Effector memory CD4-positive, alpha-beta T cell (primary cell): ENCODE measurements at places on chromosomes 12 and 14.

- DNase-seq = no peak
These were observed at the start of gene GZMH for GRCh38 chr14:24609655-24610344. TSS of gene GZMH (minus strand) at chr14:24609685. CDS start at chr14:24609613, 72 bp downstream.

DNA sequence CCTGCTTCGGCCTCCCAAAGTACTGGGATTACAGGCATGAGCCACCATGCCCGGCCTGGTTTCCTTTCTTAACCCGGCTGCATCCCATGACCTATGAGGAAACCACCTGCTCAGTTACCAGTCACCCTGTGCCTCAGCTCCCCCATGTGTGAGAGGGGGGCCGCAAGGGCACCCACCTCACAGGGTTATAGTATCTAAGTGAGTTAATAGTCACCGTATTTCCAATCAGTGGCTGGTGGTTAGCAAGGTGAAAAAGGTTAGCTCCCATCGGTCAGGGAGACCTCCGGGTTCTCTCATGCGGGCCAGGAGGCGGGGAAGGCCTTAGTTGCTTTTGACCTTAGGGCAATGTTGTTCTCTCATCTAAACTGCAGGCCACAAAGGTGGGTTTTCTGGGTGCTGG is 6.7 kb downstream of the LRP1 start:
- DNase-seq = no peak

- no peak for DNase-seq
These were observed 330.6 kb upstream of the NAV3 start for GRCh38 chr12:77500089-77500488.

- DNase-seq = no peak
These were observed 43.4 kb downstream of the WDR20 start for GRCh38 chr14:102182936-102183619.

DNA sequence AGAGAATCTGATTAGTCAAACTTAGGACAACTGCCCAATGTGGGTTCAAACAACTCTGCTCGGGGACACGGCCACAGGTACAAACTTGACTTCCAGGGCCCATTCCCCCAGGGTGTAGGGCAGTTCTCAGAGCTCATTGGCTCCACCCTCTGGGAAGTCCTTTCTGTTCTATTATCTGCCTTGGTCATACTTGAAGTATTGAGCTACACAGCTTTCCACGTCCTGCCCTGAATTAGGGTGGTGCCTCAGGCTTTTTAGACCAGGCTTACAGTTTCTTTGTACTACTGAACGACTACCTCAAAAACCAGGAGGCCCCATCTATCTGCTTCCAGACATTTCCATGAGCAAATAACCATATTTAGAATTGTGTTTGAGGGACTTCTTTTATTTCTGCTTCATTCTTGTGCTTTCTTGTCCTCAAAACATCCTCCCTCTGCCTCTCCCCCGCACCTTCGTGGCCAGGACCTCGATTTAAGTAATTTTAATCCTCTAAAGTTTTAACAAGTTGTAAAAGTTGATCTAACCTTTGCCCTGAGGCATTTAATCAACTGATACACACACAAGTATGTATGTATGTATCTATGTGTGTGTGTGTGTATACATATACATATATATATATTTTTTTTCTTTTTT is 281.7 kb upstream of the AMIGO2 start:
- peak; percentile 2 for DNase-seq

- DNase-seq = no peak
These were observed 125.5 kb downstream of the TMTC3 start for GRCh38 chr12:88267630-88268029.

GRCh38 chr12:120358412-120359100 is 10.4 kb downstream of the MSI1 start:
- no peak for DNase-seq

DNA sequence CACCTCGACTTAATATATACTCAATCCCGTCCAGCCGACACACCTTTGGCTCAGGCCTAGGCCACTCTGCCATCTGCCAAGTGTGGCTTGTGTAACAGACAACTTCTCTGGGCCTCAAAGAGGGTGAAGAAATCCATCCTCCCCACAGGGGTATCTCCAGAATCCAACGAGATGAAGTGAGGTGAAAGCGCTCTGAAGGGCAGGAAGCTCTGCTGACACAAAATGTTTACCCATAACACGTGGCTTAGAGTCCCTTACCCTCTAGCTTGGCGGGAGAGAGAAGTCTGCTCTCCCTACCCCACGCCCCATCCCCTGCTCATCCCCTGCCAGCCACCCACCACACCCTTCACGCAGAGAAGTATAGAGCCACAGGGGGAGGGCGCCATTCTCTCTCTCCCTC is 13.0 kb downstream of the ZBTB39 start:
- DNase-seq = no peak

DNA sequence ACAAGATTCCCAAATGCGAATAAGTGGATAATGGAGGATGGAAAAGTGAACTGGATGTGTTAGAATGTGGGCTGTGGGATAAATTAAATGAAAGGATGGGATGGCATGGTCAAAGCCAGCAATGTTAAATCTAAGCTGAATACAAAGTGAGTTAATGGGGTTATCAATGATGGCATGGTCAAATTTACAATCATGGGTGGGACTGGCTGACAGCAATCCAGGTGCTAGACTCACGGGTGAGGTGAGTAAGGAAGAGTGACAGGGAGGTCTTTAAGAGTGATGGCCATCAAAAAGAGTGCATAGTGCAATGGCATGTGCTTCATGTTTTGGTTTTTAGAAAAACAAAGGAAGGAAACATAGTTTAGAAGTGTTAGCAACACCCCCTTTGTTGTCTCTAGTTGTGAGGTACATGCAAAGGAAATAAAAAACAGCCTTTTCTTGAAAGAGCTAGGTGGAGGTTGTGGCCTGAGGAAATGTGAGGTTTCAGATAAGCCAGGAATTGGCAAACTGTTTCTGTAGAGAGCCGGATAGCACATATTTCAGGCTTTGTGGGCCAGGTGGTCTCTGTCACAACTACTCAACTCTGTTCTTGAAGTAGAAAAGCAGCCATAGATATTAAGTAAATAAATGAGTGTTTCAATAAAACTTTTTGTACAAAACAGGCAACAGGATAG is 328.7 kb downstream of the RPL10L start:
- DNase-seq = no peak

DNA sequence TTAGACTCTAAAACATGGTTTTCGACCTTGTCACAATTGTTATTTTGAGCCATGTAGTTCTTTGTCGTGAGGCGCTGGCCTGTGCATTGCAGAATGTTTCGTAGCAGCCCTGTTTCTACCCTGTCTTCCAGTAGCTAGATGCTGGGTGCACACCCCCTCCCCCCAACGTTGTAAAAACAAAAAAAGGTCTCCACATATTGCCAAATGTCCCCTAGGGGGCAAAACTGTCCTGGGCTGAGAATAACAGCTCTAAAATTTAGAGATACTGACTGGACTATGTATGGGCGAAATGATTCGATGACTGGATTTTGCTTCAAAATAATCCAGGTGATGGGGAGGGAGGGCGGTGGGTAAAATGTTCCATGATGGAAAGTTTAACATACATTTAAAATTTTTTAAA is 126.1 kb upstream of the FUT8 start:
- no peak for DNase-seq

GRCh38 chr14:104348741-104349140 is 210.4 kb downstream of the KIF26A start:
- DNase-seq = no peak

GRCh38 chr12:104764225-104765091 is 193.6 kb downstream of the SLC41A2 start:
- no peak for DNase-seq

GRCh38 chr14:81172881-81173280 is 47.9 kb downstream of the GTF2A1 start:
- DNase-seq = no peak

DNA sequence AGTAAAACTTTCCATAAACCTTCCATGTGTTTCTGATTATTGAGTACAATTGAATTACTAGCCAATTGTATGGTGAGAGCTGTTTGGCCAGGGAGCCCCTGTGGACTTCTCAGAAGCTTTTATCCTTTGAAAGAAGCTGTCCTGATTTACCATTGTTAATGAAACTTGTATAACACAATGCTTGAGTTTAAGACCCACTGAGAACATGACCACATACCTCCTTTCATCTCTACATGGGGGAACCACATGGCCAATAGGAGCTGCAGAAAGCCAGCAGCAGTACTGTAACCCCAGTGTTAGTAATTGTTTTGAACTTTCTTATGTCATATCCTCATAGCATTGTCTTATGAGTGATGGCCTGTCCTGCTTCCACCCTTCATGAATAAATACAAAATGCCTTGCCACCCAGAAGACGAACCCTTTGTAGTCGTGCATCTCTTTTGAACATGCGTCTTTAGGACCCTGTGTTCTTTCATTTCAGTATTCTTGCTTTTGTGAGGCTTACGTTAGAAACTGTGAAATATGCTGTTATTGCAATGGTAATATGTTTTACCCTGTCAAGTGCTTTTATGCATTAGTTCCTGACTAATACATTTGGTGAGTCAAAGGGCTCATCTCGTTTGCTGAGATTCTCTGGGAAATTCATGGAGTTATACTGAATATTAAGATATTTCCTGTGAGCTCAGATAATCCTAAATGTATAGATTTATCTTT is 815.7 kb downstream of the NRXN3 start:
- DNase-seq = no peak

GRCh38 chr12:45553204-45553603 is 176.3 kb upstream of the ARID2 start:
- DNase-seq = no peak
